ENCODE measurements at places on chromosomes 6 and 20.

GRCh38 chr6:160520043-160520904 lies 143.8 kb downstream of the LPA start:
- DNase-seq = peak; percentile 84

GRCh38 chr6:10847684-10848083 lies 9.3 kb upstream of the MAK start:
- no peak for DNase-seq

DNA sequence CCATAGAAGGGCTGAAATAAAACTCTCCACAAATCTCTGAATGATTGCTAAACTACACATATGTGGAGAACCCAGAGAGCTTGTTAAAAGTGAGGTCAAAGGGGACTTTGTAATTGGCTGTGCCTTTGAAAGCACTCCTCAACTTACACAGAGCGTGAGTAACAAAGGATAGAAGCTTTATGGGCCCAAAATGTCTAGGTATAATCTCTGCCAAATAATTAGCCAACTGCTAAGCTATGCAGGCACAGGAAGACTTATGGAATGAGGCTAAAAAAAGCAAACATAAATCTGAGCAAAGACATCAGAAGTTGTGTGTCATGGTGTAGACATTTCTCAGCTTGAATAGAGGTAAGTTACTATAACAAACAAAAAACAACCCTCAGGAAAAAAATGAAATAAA lies 23.3 kb upstream of the UST start:
- no peak for DNase-seq

DNA sequence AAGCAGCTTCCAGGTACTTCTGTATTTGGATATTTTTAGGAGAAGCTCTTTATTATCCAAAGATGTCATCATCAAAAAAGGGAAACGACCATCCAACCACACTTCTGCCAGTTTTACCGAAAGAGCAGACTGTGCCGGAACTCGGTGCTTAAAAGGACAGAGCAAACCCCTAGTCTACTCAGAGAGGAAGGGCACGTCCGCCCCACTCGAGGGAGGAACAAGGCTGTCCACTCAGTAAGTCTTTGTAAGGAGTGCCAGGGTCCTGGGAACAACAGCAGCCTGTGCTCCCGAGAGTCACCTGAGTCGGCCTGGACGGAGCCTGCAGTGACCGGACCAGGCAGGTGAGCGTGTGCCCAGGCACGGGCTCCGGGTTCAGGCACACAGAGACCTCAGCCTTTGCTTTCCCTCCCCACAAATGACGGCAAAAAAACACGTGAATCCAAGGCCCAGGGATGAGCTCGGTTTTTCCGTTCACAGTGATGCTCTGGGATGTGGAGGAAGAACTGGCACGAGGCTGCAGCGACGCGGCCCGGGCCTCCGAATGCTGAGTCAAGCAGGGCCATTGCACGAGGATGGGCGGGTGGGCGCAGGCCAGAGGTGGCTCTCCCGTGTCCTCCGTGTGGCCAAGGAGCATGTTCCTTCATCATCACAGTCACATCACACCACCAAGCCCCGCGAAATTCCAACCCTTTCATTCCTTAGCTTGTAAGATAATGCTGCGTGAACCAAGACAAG lies 17.4 kb upstream of the SLCO4A1 start:
- DNase-seq = no peak

DNA sequence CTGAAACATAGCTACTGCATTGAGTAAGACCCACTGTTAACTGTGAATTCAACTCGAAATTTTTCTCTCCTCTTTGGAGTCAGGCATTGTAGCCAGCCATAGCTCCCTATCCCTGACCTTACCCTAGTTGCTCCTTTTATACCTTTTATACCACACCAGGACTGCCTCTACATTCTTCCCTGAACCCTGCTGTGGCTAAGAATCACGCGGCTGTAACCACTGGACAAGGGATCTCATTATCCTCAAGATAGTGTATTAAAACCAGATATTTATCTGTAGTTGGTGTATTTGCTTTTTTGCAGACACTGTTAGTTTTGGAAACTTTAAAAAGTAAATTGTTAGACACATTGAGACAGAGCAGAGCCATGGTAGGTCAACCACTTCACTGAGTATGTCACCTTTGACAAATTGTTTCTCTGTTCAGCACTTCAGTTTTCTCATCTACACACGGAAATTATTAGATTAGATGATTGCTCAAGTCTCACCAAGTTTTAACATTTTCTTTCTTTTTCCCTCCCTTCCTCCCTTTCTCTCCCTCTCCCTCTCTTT lies 171.9 kb upstream of the PRND start:
- DNase-seq = no peak
